ENCODE measurements at places on chromosomes 7 and 10.

- DNase-seq: no peak
These were observed 93.9 kb upstream of the PDGFA start for GRCh38 chr7:613442-614140.

DNA sequence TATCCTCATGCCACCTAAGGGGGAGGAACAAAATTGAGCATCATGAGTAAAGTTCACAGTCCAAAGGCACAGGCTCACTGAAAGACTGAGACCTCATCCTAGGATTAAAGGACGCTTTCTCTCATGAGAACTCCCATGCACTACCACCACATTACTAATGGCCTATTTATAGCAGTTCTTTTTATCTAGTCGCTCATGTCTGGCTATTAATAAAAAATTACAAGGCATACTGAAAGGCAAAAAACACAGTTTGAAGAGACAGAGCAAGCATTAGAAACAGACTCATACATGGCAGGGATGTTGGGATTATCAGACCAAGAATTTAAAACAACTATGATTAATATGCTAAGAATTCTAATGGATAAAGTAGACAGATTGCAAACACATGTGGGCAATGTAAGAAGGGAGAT is 46.0 kb upstream of the CDK13 start:
- DNase-seq: no peak

DNA sequence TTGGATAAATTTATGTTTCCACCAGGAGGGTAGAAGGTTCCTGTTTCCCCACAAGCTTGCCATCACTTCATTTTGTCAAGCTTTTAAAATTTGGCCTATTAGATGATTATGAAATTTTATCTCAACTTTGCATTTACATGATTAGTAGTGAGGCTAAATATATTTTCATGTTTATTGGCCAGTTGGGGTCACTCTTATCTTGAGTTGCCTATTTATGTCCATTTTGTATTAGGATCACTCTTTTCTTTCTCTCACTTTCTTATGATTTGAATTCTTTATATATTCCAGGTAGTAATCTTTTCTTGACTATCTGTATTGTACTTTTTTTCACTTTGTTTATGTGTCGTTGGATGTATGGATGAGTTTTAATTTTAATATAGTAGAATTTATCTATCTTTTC is 218.6 kb upstream of the SLC26A5 start:
- no peak for DNase-seq

DNA sequence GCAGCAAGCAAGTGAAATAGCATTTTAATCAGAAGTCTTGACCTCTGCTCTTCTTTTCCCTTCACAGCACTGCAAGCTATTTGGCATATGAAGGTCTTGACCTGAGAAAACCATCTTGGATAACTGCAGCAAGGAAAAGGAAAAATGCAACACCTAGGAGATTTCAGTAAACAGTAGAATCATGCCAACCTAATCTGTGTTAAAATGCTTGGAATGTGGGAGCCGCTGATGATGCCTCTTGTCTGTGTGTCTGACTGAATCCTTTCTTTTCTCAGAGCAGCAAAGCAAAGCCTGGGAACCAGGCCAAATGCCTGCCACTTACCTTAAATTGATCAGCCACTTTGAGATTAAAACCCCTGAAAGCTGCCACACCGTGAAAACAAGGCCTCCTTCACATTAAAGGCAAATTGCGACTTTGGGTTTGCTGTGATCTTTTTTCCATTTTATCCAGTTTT is 80.4 kb upstream of the CDK6 start:
- DNase-seq: no peak

DNA sequence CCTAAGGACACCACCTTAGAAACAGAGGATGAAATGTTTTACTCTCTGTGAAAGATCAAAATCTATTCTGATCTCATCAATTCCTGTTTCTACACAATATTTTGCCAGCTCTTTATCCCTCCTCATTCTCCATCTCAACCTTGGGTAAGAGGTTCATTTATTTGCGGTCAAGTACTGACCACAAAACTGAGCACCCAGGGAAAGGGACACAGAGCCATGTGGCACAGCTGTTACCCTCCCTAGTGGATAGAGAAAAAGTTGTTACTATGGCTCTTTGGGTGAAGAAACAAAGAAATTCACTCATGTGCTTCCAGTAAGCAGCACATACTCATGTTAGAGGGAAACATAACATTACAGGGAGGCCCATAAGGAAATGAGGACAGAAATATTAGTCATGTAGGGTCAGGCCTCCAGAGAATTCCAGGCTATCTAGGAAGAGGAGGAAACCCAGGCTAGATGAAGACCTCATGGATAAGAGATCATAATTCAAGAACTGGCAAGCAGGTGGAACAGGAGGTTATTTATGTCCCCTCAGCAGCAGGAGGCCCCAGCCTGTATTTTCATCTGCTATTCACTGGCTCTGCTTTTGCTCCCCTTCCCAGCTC is 114.5 kb downstream of the ATE1 start:
- DNase-seq: no peak

DNA sequence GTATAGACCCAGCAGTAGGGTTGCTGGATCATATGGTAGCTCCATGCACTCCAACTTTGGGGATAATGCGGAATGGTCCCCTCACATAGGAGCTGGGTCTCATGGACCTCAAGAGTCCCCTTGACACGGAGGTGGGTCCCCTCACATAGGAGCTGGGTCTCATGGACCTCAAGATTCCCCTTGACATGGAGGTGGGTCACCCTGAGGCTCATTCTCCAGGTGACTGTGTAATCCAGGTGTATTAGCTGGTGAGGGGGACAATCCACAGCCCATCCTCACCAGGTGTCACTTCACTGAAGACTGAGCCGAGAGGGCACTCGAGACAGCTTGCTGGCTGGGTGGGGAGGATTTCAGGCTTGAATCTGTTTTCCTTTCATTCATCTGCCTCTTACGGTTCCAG is 121.9 kb downstream of the PTPN20 start:
- no peak for DNase-seq

Data from stimulated activated CD4-positive, alpha-beta T cell treated with anti-CD3 and anti-CD28 coated beads, TNF-alpha, amount 100 ng/mL, for 24 hours (primary cell).